Upper lobe of left lung (tissue), 6 donors: ENCODE measurements at places on chromosomes 2 and 18. TPM values are rescaled to one million over a fixed set of nuclear protein-coding genes. Genes with fewer than 3 reads are reported as not detected.

- DNase-seq, result no peak
Observed at GRCh38 chr2:75077909-75078308, 119.5 kb downstream of the POLE4 start.

DNA sequence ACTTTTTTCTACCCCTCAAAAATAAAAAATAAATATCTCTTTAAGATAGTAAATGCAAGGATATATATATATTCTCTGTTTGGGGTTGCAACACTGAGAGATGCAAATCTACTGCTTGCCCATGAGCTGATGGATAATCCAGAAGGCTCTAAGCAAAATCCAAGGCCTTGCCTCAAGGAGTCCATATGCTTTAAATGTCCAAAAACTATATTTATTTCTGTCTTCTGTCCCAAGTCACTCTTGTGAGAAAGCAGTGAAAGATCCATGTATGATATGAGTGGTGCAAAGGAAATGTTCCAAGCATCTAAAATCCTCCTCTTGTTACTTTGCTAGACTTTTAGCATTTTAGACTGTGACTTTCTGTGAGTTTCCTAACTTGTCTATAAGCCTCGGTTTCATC is 92.9 kb upstream of the RNF152 start:
- DNase-seq, result no peak

GRCh38 chr2:185970148-185970852 is 231.7 kb downstream of the FSIP2 start:
- no peak for DNase-seq

The CRYGD gene
- total RNA-seq, result not detected

The GREB1L gene
- under 0.01 TPM for total RNA-seq
